T-helper 2 cell (primary cell): ENCODE measurements at places on chromosomes 2 and 18.

- DNase-seq, result no peak
Observed at GRCh38 chr2:226155093-226155875, 644.3 kb downstream of the IRS1 start.

GRCh38 chr2:64380853-64381527 is 73.0 kb upstream of the LGALSL start:
- no peak for DNase-seq

GRCh38 chr18:10119991-10120390 is 206.2 kb downstream of the VAPA start:
- DNase-seq, result no peak

GRCh38 chr2:170177950-170178781 is at the start of gene MYO3B:
Gene MYO3B, plus strand, starts transcription at chr2:170178147. Its CDS starts 141 bp downstream, at chr2:170178288.
- peak; percentile 2 for DNase-seq

DNA sequence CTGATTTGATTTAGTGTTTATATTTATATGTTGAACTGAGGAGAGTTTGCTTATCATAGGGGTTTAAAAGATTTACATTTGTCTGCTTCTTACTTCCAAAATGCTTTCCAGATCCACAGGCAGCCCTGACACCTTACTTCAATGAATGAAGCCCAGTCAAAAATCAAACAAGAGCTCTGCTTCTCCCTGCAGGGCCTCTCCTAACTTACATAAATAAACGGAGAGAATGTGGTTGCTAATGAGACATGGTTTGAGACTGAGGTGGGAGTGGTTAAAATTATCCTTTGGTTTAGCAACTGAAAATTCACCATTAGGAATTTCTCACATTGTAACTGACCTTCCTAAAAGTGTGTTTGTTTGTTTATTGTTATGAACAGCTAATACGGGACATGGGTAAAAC is 612.3 kb upstream of the FANCL start:
- no peak for DNase-seq
